ENCODE measurements at places on chromosomes 3 and 15.
A peak's percentile ranks its signal among the peaks of the same experiment; 100 is the strongest.

GRCh38 chr3:29695643-29696198 lies 414.9 kb downstream of the RBMS3 start:
- no peaks in the 10 kb centered on the region for H3K27me3 ChIP-seq
- H3K27ac ChIP-seq: no peak overlapping the region
- H3K4me1 ChIP-seq: no peaks in the 10 kb centered on the region
- H3K4me3 ChIP-seq: no peak overlapping the region
- H3K36me3 ChIP-seq: no peaks in the 10 kb centered on the region
- DNase-seq: no peak

DNA sequence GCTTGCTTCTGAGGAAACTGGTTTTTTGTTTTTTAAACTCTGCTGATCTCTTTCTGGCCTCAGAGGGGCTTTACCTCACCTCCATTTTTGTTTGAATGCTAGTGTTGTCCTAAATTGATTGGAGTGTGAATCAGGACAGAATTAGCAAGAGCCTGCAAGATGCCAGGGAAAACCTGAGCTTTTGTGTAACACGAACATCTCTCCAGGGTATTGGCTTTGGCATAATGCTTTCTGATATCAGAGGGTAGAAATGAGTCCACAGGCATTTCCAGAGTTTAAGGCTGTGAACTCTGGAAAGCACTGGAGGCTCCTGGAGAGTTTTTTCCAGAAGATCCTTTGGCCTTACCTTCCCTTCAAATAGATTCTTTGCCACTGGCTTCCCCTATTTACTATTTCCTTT lies 87.1 kb downstream of the WDR76 start:
- H3K27ac ChIP-seq: no peak overlapping the region
- H3K27me3 ChIP-seq: no peaks in the 10 kb centered on the region
- no peaks in the 10 kb centered on the region for H3K36me3 ChIP-seq
- DNase-seq: no peak
- no peak overlapping the region for H3K4me3 ChIP-seq

DNA sequence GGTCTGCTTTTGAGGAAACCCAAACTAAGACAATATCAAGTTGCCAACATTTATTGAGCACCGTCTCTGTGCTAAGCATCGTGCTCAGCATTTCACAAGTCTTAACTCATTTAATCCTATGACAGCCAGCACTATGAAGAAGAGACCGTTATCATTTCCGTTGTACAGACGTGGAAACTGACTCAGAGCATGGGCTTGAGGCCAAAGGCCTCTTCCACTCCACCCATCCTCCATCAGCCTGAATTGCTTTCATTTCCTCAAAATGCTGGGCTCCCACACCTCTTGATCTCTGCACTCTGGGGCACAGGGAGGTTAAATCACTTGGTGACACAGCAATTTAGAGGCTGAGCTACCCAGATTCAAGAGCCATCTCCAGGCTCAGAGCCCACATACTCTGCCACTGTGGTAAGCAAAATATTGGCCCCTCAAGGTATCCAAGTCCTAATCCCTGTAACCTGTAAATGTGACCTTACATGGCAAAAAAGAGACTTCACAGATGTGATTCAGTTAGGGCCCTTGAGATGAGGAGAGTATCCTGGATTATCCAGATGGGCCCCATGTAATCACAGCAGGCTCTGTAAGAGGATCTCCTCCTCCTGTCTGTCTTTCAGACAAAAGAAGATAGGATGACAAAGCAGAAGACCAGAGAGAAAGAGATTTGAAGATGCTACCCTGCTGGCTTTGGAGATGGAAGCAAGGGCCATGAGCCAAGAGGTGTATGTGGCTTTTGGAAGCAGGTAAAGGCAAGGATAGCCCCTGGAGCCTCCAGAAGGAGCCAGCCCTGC lies 24.3 kb upstream of the FLNB start:
- peak; percentile 66 for DNase-seq
- peaks cover 25% of the 10 kb centered on the region for H3K4me1 ChIP-seq
- H3K4me3 ChIP-seq: no peak overlapping the region
- H3K27me3 ChIP-seq: no peaks in the 10 kb centered on the region

DNA sequence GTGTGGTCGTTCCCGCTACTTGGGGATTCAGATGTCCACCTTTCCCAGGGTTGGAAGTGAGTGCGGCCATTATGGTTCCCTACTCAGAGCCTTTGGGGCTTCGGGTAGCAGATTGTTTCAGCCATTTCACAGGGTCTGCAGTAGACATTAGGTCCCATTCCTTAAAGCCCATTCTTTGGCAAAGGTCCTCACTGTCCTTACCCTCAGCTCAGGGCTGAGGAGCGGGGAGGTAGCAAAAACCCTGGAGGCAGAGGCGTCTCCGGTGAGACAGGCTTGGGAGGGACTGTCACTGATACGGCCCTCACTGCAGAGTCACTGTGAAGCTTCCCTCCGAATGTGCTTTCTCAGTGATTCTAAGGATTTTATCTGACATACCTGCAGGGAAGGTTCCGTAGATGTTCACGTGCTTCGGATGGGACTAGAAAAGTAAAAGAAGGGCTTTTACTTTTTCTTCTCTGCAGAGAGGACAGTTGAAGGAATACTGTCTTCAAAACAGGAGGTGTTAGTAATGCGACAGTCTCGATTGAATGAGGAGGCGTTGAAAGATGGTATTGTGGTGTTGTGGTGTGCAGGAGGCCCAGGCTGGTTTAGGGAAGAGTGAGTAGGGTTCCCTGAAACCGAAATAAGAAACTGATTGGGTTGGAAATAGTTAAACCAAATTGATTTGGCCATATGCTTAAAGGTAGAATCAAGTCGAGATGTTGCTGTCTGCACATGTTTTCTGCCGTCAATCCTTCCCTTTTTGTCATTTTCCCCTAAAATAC lies 630 bp downstream of the ATP6V1A start:
- peaks cover 10% of the 10 kb centered on the region for H3K36me3 ChIP-seq
- no peaks in the 10 kb centered on the region for H3K27me3 ChIP-seq
- H3K27ac ChIP-seq: peak overlapping the region; percentile 100
- peaks cover 51% of the 10 kb centered on the region for H3K4me1 ChIP-seq
- DNase-seq: peak; percentile 30

DNA sequence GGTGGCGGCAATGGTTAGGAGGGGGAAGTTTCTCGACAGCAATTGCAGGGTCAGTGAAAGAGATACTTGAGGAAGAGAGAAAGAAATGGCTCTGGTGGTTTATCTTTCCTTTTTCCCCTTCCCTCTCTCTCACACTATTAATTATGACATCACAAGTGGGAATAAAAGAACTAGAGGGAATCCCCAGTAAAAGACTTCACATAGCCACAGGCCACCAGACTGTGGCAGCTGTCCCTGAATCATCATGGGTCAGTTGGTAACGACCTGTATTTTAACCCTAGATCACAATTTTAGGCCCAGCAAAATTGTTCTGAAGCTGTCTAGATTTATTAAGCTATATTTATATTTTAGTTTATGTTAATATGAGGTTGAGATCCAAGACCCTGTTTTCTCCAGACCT lies 40.3 kb downstream of the MBNL1 start:
- peaks cover 44% of the 10 kb centered on the region for H3K36me3 ChIP-seq
- no peaks in the 10 kb centered on the region for H3K27me3 ChIP-seq
- peak overlapping the region; percentile 70 for H3K27ac ChIP-seq

DNA sequence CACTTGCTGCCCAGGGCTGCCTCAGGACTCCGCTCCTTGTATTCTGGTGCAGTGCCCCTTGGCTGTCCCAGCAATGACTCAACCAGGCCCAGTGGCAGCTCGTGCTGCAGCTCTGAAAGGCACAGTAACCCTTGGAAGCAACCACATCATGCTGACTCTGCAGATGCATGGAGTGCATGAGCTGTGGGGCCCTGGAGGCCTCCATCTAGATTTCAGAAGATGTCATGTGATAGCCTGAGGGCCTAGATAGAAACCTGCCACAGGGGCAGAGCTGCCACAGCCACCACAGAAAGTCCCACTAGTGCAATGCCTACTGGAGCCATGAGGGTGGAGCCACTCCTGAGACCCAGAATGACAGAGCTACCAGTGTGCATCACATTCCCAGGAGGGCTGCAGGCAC lies 117.1 kb upstream of the SMAD3 start:
- no peak overlapping the region for H3K4me3 ChIP-seq
- peaks cover 30% of the 10 kb centered on the region for H3K27me3 ChIP-seq
- no peaks in the 10 kb centered on the region for H3K36me3 ChIP-seq
- no peak for DNase-seq

DNA sequence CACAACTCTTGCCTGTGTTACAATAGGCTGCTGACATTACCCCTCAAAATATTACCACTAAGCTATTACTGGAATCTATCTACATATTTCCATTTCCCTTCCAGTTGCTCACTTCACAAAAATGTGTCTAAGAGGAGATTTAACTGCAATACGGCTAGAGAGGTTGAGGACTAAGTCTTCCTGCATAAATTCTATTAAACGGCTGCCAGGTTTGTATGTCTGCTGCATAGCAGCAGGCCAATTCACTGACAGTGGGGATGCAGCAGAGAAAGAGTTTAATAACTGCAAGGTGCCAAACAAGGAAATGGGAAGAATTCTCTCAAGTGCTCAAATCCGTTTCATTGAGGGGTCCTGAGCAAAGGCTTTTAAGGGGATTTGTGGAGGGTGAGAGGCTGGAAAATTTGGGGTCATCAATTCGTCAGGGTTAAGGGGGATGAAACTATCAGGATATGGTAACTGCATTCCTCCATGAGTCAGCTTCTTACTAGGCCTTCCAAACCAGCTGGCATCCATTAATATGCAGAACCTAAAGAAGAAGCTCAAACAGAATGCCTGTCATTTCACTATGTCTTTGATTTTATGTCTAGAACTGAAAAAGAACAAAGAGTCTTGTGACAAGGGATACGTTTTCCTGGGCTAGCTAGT lies 675.6 kb downstream of the TBL1XR1 start:
- H3K27ac ChIP-seq: no peak overlapping the region
- H3K27me3 ChIP-seq: no peaks in the 10 kb centered on the region
- DNase-seq: no peak
- H3K36me3 ChIP-seq: no peaks in the 10 kb centered on the region
- no peak overlapping the region for H3K4me3 ChIP-seq

DNA sequence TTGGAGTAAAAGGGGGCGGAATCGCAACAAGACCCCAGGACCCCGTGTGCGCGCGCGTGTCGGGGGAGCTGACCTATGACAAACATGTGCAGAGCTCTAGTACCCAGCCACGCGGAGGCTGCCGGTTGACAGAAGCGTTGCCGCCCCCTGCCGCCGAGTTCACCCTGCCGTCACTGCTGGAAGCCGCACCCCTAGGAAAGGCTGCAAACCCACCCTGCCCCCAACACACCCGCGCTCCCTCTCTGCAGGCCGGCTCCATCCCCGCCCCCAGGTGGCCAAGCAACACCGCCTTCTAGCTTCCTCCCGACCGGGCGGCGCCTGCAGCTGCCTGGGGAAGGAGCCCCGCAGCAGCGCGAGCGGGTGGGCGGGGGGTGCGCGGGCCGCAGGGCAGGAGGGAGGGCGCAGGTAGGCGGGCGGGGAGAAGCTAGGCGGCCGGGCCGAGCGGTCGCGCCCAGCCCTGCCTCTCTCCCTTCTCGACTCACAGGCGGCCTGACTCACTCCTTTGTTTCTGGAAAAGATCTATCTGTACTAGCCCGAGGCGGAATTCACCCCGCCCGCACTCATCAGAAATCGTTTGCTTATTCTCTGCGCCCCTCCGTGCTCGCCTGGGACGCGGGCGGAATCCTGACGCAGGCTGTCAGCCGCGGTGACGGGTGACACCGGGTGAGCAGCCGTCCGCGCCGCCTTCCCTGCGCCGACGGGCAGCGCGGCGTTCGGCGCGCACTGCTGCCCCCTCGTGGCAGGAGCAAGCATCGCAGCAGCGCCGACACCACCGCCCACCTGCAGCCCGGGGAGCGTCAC lies 160.8 kb downstream of the GAP43 start:
- H3K27ac ChIP-seq: peak overlapping the region; percentile 97
- peaks cover 17% of the 10 kb centered on the region for H3K4me1 ChIP-seq
- H3K36me3 ChIP-seq: no peaks in the 10 kb centered on the region
- H3K27me3 ChIP-seq: peaks cover 13% of the 10 kb centered on the region

- H3K36me3 ChIP-seq: peaks cover 41% of the 10 kb centered on the region
- H3K27me3 ChIP-seq: no peaks in the 10 kb centered on the region
- H3K27ac ChIP-seq: peak overlapping the region; percentile 81
Measured at GRCh38 chr3:32706348-32707025, 21.5 kb downstream of the CNOT10 start.

GRCh38 chr3:140540262-140540661 lies 137.6 kb upstream of the TRIM42 start:
- no peak overlapping the region for H3K27ac ChIP-seq
- no peak for DNase-seq
- H3K36me3 ChIP-seq: no peaks in the 10 kb centered on the region
- H3K4me3 ChIP-seq: no peak overlapping the region

DNA sequence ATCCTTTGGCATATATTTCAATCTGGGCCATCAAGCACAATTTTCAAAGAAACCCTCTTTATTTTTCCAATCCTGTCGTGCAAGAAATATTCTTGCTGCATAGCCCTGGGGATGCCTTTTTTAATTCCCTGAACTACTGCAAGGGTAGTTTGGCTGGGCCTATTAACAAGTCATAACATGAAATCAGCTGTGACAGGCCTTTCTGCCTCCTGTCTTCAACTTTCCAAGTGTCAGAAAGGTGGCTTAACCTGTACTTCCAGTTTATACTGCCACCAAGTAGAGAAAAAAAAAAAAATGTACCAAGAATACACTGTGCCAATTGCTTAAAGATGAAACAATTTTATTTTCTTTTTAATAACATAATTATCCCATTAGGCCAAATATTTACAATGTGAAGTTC lies 32.4 kb upstream of the SPPL2A start:
- no peaks in the 10 kb centered on the region for H3K36me3 ChIP-seq
- H3K27me3 ChIP-seq: no peaks in the 10 kb centered on the region
- DNase-seq: no peak
- H3K4me1 ChIP-seq: no peaks in the 10 kb centered on the region
- no peak overlapping the region for H3K4me3 ChIP-seq
- H3K27ac ChIP-seq: no peak overlapping the region

GRCh38 chr3:141320399-141321108 lies 47.8 kb upstream of the ZBTB38 start:
- H3K27ac ChIP-seq: peak overlapping the region; percentile 56
- peaks cover 21% of the 10 kb centered on the region for H3K4me1 ChIP-seq
- no peak for DNase-seq
- peaks cover 10% of the 10 kb centered on the region for H3K36me3 ChIP-seq

GRCh38 chr15:75785771-75786574 lies 57.3 kb upstream of the UBE2Q2 start:
- H3K36me3 ChIP-seq: no peaks in the 10 kb centered on the region
- H3K27ac ChIP-seq: no peak overlapping the region

DNA sequence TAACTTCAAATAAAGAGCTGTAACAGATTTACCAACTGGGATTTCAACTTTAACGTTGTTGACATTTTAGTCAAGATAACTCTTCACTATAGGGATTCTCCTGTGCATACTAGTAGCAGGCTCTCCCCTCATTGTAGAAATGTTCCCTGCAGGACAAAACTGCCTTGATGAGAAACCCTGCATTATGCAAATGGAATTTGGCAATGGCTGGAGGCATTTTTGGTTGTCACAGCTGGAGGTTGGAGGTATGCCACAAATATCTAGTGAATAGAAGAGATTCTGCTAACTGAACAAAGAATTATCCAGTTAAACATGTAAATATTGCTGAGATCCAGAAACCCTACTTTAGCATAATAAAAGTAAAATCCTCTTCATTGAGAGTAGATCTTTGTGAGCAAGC lies 928.8 kb upstream of the ALCAM start:
- no peak overlapping the region for H3K27ac ChIP-seq
- H3K4me1 ChIP-seq: no peaks in the 10 kb centered on the region
- no peak for DNase-seq
- H3K4me3 ChIP-seq: no peak overlapping the region

GRCh38 chr3:186532598-186533072 lies 11.5 kb downstream of the CRYGS start:
- H3K4me1 ChIP-seq: peaks cover 30% of the 10 kb centered on the region
- H3K27me3 ChIP-seq: peaks cover 11% of the 10 kb centered on the region
- H3K36me3 ChIP-seq: peaks cover 3% of the 10 kb centered on the region
- H3K4me3 ChIP-seq: no peak overlapping the region

- peak overlapping the region; percentile 25 for H3K4me3 ChIP-seq
- peaks cover 32% of the 10 kb centered on the region for H3K36me3 ChIP-seq
- peak; percentile 57 for DNase-seq
- H3K27me3 ChIP-seq: no peaks in the 10 kb centered on the region
Measured at GRCh38 chr15:60548101-60548500, 69.2 kb upstream of the ICE2 start.
